ENCODE measurements at places on chromosomes 5 and 9.

DNA sequence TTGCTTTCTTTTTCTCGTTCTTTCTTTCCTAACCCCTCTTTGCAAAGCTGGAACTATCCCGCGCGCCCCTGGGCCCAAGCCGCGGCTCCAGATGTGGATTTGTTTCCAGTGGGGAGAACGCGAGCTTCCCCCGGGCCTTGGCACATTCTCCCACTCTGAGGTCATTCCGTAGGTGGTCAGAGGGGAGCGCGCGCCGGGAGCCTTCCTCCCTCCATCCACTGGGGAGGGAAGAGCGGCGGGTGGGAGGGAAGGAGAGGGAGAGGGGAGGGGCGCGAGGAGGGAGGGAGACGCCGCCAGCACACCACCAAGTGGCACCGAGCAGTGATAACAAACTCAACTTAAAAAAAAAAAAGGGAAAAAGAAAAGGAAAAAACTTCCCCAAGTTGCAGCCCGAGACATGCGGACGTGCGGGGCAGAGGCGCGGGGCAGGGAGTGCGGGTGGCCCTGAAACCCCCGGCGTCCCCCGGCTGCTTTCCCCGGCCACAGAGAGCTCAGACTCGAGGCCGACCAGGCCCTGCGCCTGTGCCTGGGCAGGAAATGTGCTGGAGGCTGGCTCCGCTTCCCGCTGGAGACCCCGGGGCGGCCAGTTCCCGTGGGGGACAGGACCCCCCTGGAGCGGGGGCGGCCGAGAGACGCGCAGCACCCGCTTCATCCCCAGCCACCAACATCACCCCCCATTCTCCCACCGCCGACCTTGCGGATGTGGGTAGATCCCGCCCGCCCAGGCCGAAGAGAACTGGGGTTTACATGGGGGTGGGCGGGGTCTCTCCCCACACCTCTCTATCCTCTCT is 3.1 kb downstream of the IER5L start:
- DNase-seq = peak; percentile 16

DNA sequence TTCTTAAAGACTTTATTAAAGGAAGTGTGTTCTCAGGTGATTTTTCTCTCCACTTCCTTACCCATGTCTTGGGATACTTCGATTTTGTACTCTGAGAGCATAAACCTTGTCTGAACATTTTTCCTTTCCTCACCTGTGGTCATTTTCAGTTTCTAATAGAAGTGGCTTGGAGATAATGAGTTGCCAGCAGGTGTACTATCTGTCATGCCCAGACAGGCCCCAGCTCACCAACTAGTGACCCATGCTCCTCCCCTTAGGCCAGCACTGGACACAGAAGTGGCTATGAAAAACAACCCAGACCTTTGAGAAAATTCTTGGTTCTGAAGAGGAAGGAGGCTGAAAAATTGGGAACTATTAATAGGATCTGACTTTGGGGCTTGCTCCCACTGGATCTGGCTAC is 49.2 kb upstream of the SMIM32 start:
- no peak for DNase-seq

GRCh38 chr5:173328844-173329490 is 753 bp upstream of the STC2 start:
- no peak for DNase-seq

DNA sequence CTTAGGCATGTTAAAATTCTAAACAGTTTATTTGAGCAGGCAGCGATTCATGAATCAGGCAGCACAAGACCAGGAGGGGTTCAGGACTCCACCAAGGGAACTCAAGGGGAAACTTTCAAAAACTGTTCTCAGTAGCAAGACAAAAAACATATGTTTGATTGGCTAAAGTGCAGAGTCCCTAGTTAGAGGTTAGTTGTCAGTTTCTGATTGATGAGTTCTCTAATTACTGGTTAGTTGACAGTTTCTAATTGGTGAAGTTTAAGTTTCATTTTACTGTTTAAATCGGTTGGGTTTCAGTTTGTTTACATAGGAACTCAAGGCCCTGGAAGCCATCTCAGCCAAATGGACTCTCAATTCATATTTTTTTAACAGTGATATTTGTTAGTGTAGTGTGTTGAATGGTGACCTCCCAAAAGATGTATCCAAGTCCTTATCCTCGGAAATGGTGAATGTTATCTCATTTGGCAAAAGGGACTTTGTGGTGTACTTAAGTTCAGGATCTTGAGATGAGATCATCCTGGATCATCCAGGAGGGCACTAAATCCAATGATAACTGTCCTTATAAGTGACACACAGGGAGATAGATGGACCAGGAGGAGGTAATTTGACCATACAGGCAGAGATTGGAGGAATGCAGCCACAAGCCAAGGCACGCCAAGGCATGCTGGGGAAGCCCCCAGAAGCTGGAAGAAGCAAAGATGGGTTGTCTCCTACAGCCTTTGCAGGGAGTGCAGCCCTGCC is 219.2 kb upstream of the RAI14 start:
- no peak for DNase-seq

- no peak for DNase-seq
Measured at GRCh38 chr9:117290306-117290840, 124.5 kb downstream of the ASTN2 start.

GRCh38 chr9:93001031-93001430 is 53.7 kb downstream of the FGD3 start:
- DNase-seq = no peak

DNA sequence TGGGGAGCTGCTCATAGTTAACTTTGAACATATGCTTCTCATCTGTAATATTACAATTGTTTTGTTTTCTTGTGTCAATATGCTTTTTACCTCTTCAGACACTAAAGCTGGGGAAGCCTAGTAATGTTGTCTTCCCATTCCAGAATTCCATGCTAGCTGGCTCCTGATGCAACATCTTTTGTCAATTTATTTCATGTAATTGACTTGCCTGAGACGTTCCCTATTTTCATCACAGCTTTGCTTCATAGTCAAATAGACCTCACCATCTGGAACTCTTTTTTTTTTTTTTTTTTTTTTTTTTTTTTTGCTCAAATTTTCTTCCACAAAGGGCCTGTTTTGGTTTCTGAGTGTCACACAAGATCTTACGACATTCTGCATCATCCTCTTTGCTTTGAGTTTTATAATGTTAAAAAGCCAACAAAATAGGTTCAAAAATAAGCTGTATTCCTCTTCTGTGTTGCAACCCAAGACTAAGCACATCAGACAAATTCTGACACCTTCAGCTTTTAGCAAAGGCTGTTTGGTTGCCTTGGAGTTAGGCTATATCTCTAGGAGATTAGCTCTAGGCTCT is 235.2 kb downstream of the NR3C1 start:
- DNase-seq = no peak

- no peak for DNase-seq
Measured at GRCh38 chr5:113969901-113970300, 392.0 kb upstream of the KCNN2 start.

- no peak for DNase-seq
Measured at GRCh38 chr5:75363726-75364495, 26.9 kb downstream of the HMGCR start.

- DNase-seq = no peak
Measured at GRCh38 chr5:146039420-146039819, 66.0 kb downstream of the PLAC8L1 start.

DNA sequence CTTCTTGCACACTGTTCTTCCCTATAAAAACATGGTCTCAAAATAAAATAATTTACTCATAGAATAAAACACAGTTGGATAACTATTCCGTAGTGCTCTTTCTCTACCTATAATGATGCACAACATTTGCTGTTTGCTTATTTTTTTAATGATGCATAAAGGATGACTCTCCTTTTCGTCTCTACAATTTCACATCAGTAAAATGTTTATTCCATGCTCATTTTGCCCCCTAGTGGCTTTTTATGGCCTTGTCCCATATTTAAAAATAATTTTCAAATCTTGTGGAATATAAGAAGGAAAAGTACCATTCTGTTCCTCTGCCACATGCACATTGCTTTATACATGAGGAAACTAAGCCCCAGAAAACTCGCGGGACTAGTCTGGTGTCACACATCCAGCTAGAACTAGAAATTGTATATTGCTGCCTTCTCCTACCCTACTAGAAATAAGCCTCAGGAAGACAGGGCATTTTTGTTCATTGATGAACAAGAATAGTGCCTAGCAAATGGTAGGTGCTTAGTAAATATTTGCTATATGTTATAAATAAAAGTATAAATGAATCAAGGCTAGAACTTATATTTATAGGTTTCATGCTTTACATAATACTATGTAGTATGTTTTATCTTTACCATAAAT is 12.7 kb downstream of the KCTD16 start:
- no peak for DNase-seq

GRCh38 chr9:79896390-79896980 is 324.7 kb downstream of the TLE4 start:
- no peak for DNase-seq

DNA sequence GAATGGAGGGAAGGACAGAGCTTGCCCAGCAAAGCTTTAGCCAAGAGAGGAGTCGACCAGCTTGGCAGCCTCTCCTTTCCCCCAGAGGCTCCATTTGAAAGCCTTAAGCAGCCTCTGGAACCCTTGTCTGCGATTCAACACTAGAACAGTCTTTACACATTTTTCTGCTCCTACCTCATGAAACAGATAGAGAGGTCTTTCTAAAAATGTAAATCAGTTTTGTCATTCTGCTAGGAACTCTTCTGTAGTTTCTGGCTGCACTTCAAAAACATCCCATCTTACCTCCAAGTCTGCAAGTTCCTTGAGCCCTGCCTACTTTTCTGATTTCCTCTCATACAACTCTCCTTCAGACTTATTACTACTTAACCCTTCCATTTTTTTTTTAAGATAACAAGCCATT is 70.1 kb downstream of the PDE4D start:
- no peak for DNase-seq

DNA sequence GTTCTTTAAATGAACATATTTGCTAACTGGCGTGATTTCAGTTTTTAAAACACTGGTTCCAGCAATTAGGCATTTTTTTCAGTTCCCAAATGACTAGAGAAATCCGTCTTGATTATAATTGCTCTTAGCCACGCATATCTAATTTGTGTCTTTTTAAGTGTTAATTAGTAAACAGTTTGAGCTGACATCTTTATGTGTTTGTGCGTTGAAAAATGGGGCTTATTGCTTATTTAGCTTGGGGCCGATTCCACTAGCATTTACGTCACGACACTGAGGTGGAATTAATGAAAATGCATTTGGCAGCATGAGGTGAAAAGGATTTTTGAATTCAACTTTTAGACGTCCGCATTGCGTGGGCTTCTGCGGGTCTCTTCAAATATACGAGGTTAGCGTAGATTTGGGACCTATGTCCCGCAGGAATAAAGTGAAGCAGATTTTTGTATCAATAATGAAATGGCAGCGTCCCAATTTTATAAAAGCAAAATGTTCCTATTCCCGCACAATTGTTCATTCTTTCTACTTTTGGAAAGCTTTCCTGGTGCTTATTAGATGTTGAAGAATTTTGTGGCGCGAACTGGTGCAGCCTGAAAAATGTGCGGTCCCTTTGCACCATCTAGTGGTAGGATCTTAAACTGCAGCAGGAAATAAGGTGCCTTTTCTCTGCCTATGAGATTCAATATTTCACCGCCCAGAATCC is 122.7 kb upstream of the LMX1B start:
- peak; percentile 56 for DNase-seq

GRCh38 chr9:30239878-30240277 is 2144.6 kb upstream of the ACO1 start:
- DNase-seq = no peak

- no peak for DNase-seq
Measured at GRCh38 chr9:18761742-18762300, 271.2 kb downstream of the SAXO1 start.

- DNase-seq = no peak
Measured at GRCh38 chr9:106921341-106921899, 58.5 kb downstream of the ZNF462 start.

DNA sequence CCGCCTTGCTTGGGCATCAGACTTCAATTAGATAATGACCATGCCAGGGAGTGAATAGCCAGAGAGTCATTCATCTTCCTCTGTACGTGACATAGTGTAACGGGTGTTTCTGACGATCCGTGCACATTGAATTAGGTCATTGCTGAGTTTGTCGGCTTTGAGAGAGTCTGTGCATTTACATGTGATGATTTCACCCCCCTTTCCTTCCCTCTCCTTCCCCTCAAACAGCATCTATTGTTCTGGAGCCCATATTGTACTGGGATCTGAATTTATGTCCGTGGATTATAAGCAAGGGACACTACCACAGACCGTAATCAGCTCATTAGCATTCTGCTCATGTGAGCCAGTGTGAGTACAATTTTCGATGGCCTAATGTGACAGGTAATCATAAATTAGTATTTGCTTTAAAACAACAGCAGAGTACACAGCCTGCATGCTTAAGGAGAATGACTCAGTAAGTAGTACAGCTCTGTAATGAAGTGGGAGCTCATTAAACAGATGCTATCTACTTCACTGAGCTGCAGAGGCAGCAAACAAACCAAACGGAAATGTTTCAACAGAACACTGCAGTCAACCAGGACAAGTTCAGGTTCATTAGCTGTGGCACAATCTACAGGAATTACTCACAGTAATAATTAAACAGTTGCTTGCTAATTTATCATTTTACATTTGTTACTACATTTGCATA is 302.1 kb downstream of the CSNK1G3 start:
- no peak for DNase-seq

DNA sequence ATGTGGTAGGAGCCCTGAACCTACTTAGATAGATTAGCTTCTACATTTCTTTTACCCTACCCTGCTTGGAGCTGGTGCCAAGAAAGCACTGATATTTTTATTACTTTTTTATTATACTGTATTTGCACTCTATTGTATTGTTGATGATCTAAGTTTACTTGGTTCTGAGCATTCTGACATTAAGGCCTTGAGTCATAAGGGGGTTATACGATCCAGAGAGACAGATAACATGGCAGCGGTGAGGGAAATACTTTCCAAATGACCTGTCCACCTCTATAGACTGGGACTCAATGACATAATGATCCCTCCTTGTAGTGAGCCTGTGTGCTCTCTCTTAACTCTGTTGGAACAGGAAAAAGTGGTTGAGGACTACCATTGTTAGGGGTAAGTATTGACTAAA is 176.3 kb downstream of the MAN2A1 start:
- DNase-seq = no peak

DNA sequence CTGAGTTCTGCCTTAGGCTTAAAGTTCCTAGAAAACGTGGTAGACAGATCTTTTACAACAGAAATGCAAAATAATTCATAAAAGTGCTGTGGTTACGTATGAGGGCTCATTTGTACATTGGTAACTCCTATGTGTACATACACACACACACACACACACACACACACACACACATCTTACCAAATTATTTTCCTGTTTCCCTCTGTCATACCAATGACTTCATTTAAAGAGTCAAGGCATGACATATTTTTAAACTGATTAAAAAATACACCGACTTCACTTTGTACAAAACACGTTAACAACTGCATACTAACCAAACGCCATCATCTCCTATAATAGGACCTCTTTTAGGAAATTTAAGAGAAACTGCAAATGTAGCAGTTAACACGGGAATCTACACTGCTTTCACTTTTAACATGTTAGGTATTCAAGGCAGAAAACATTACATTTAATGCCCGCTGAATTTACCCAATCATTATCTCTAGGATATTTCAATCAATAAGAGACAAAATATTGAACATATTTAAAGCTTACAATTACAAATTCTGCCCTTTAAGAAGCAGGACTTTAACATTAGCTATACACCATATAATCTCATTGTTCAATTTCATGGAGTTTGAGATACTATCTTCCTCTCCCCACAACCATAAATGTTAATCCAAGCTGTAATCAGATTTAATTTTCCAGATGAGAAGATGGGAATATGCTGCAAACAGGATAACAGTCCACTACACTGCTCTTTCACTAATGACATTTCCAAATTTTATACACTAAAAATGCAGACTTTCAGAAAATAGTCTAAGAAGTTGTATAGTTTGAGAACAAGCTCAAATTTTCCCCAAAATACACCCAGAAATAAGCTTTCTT is 133.1 kb downstream of the DENND1A start:
- DNase-seq = no peak
